Liver (tissue), 10 donors: ENCODE measurements at places on chromosomes 11 and 22. TPM values are rescaled to one million over a fixed set of nuclear protein-coding genes. Genes with fewer than 3 reads are reported as not detected.
A peak's percentile ranks its signal among the peaks of the same experiment; 100 is the strongest.

DNA sequence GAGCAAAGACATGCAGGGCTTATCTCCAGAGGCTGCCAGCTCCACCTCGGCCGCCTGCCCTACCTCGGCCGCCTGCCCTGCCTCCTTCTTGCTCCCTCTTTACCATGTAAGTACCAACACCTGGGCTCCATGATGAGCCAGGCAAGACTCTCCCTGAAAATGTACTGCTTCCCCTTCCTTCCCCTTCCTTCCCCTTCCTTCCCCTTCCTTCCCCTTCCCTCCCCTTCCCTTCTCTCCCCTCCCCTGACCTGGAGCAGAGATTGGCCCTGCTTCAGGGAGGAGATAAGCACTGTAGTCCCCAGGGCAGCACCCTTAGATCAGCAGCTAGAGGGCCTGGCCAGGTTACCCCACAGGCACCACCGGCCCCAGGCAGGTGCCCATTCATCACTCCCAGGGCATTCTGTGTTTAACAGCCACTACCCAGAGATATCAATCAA lies 25.4 kb upstream of the ADORA2A start:
- H3K4me3 ChIP-seq = no peak overlapping the region
- no peaks in the 10 kb centered on the region for H3K4me1 ChIP-seq
- peaks cover 13% of the 10 kb centered on the region for H3K36me3 ChIP-seq
- no peak for DNase-seq
- H3K27ac ChIP-seq = peak overlapping the region; percentile 33
- H3K27me3 ChIP-seq = no peaks in the 10 kb centered on the region

DNA sequence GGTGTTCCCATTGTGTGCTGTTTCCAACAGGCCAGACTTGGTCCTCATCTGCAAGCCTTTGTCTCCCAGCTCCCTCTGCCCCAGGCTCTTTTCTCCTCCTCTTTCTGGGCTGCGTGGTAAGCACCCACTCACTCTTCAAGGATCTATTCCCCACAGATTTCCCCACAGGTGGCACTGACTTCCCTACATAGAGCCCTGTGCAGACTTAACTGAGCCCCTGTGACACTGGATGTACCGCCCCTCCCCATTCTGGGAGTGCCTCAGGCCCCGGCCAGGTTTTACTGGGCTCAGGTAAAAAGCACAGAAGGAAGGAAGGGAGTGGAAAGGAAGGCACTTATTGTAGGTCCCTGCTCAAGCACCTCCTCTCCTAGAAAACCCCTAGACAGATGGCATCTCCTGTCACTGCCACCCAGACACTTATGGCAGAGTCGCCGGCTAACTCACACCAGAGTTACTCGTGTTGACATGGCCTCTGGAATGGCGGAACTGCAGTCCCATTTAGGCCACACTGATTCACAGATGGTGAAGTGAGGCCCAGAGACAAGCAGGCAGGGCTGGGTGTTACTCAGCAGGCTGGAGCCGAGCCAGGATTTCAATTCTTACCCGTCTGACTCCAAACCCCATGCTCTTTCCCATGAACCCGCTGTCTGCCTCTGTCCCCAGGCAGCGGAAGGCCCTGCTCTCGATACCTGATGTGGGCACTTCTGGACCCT lies 47.2 kb downstream of the LRRC32 start:
- DNase-seq = peak; percentile 24
- H3K4me3 ChIP-seq = no peak overlapping the region
- H3K4me1 ChIP-seq = no peaks in the 10 kb centered on the region
- no peaks in the 10 kb centered on the region for H3K27me3 ChIP-seq

DNA sequence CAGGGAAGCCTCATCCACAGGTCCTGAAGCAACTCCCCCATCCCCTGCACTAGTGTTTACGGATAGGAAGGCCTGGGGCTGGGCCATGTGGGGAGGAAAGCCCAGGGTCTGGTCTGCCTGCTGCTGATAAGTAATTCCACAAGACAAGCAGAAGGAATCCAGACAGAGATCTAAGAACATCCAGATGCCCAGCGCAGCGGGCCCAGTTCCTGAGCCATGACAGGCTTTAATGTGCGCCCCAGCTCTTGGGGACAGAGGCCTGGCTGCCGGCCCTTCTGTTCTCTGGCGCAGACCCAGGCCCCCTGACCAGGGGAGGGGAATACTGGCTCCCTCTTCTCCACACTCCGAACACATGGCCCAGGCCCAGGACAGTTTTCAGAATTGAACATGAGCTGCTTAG lies 28.8 kb upstream of the ETS1 start:
- no peak overlapping the region for H3K4me3 ChIP-seq
- no peak for DNase-seq
- H3K27me3 ChIP-seq = no peaks in the 10 kb centered on the region
- no peak overlapping the region for H3K27ac ChIP-seq

GRCh38 chr22:30516273-30516672 lies 10.8 kb upstream of the SEC14L4 start:
- no peaks in the 10 kb centered on the region for H3K27me3 ChIP-seq
- no peak overlapping the region for H3K4me3 ChIP-seq
- peaks cover 1% of the 10 kb centered on the region for H3K4me1 ChIP-seq
- H3K27ac ChIP-seq = no peak overlapping the region
- no peak for DNase-seq

- H3K4me1 ChIP-seq = no peaks in the 10 kb centered on the region
- no peak overlapping the region for H3K27ac ChIP-seq
- no peaks in the 10 kb centered on the region for H3K27me3 ChIP-seq
- H3K4me3 ChIP-seq = no peak overlapping the region
- H3K36me3 ChIP-seq = no peaks in the 10 kb centered on the region
Measured at GRCh38 chr22:39122772-39123470, 25.9 kb downstream of the APOBEC3H start.

DNA sequence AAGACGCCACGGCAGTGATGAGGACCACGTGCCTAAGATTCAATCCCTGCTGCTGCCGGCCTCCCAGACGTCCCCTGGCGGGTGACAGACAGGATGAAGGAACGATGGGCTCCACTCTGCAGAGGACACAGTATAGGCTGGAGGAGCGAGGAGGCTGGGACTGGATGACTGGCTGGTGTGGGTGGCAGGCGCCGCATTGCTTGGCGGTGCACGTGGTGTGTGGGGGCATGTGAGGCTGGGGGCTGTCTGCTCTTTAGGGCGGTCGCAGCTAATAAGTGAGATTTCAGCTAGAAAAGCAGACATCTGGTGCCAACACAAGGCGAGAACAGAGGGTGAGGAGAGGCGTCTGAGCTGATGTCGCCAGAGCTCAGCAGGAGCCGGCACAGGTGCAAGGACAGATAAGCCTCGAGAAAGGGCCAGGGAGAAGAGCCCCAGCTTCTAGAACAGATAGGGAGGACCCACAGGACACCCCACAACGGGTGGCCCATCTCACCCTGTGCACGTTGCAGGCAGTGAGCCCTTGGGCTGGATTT lies 33.2 kb downstream of the TSPAN4 start:
- no peak overlapping the region for H3K4me3 ChIP-seq
- H3K36me3 ChIP-seq = peaks cover 5% of the 10 kb centered on the region
- peaks cover 5% of the 10 kb centered on the region for H3K4me1 ChIP-seq
- no peaks in the 10 kb centered on the region for H3K27me3 ChIP-seq

DNA sequence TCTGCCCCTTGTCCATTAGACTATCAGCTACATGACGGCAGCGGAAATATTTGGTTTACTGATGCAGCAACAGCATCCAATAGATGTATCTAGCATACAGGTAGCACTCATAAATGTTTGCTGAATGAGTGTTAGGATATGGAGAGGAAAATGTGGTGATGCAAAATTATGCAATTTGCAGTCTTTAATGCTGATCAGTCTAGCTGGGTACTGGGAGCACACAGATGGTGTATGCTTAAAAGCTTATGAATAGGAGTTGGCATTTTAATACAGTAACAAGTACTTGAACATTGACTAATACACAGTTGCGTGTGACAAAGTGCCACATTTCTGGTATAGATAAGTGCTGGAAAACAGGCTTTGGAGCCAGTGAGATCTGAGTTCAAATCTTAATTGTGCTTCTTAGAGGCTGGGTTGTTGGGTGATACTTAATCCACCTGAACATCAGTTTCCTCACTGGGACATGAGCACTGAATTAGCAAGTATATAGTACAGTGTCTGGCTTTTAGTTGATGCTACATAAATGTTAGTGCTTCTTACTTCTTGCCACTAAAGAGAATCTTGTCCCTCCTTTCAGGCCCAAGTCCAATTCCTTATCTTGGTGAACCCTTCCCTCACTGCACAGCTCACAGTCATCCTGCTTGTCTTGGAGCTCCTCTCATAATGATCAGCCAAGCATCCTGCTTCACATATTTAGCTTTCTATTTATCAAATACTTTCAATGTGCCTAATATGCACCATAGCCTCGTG lies 99.6 kb downstream of the TIMP3 start:
- no peak for DNase-seq
- no peaks in the 10 kb centered on the region for H3K4me1 ChIP-seq
- H3K27ac ChIP-seq = no peak overlapping the region
- H3K36me3 ChIP-seq = no peaks in the 10 kb centered on the region

- no peaks in the 10 kb centered on the region for H3K4me1 ChIP-seq
- H3K27ac ChIP-seq = no peak overlapping the region
- DNase-seq = no peak
- peaks cover 5% of the 10 kb centered on the region for H3K36me3 ChIP-seq
- H3K4me3 ChIP-seq = no peak overlapping the region
- H3K27me3 ChIP-seq = no peaks in the 10 kb centered on the region
Measured at GRCh38 chr22:46893281-46894020, 131.0 kb downstream of the TBC1D22A start.

- no peaks in the 10 kb centered on the region for H3K4me1 ChIP-seq
- DNase-seq = no peak
- no peak overlapping the region for H3K4me3 ChIP-seq
Measured at GRCh38 chr11:38345286-38345685, 1747.2 kb upstream of the RAG2 start.

- no peak overlapping the region for H3K4me3 ChIP-seq
- no peak overlapping the region for H3K27ac ChIP-seq
- DNase-seq = no peak
- H3K36me3 ChIP-seq = no peaks in the 10 kb centered on the region
- no peaks in the 10 kb centered on the region for H3K27me3 ChIP-seq
- no peaks in the 10 kb centered on the region for H3K4me1 ChIP-seq
Measured at GRCh38 chr11:376531-377173, 7.4 kb downstream of the B4GALNT4 start.

DNA sequence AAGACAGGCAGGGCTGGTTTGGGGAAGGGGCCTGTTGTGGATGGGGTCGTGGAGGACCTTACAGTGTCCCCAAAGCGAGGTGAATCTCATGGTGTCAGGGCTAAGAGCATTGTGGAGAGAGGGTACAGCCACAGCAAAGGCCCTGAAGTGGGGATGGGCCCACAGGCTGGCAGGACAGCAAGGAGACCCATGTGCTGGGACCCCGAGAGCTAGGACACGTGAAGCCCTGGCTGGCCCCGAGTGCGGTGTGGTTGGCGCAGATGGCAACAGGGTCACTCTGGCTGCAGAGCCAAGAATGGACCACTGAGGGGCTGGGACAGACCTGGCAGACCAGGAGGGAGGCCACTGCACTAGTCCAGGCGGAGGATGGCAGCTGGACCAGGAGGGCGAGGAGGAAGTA lies 30.0 kb upstream of the KCNQ1OT1 start:
- DNase-seq = no peak
- no peaks in the 10 kb centered on the region for H3K36me3 ChIP-seq
- no peak overlapping the region for H3K4me3 ChIP-seq
- no peak overlapping the region for H3K27ac ChIP-seq
- H3K4me1 ChIP-seq = no peaks in the 10 kb centered on the region

DNA sequence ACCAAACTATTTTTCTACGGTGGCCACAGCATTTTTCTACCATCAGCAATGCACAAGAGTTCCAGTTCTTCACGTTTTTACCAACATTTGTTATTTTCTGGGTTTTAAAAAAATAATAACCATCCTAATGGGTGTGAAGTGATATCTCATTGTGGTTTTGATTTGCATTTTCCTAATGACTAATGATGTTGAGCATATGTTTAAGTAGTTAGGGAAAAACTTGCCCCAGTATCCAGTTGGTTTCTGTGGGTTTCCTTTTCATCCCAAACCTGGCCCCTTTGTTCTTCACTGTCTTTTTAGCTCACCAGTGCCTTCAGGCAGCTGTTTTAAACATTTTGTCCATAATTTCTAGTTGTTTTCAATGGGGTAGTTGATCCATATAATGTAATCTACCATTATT lies 14.7 kb upstream of the PTS start:
- H3K36me3 ChIP-seq = no peaks in the 10 kb centered on the region
- H3K4me3 ChIP-seq = no peak overlapping the region
- peak overlapping the region; percentile 72 for H3K27ac ChIP-seq
- H3K4me1 ChIP-seq = peaks cover 29% of the 10 kb centered on the region
- DNase-seq = no peak

GRCh38 chr11:47852053-47852452 lies 3.9 kb upstream of the NUP160 start:
- peaks cover 13% of the 10 kb centered on the region for H3K4me1 ChIP-seq
- no peaks in the 10 kb centered on the region for H3K27me3 ChIP-seq
- no peak for DNase-seq
- no peak overlapping the region for H3K27ac ChIP-seq

DNA sequence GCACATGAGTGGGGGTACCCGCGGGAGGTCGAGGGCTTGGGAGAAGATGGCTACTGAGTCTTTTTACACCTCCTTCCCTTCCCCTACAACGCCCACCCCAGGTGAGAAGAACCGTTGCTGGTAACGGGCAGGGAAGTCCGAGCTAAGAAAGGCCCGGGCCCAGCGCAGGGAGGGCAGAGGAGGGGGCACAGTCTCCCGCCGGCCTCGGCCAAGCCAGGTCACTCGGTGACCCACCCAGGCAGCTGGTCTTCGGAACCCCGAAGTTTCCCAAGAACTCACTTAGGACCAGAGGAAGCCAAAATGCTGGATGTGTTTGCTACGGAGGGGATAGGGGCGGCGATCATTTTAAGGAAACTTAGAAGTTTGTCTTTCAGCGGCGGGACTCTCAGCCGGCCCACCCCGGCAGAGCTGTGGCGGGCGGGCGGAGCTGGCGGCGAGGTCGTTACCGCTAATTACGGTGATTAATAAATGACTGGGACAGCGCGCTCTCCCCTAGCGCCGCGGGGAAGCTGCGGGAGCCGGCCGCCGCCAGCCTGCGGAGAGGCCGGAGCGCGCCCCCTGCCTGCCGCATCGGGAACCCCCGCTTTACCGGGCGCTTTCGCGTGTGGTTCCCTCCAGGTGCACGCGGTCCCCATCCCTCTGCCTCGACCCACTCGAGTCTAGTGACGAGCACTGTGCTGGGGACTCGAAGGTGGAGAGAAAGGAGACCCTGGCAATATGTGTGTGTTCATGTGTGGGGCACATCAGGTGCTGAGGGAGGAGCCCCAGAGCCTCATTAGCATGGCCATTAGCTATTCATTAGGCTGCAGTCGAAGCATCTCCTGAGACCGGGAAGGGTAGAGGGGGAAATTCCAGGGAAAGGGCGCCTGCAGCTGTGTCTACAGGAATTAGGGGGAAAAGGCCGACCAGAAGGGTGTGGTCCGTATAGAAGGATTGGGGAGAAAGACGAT lies 945 bp downstream of the ROBO3 start:
- H3K27me3 ChIP-seq = peaks cover 32% of the 10 kb centered on the region
- no peaks in the 10 kb centered on the region for H3K36me3 ChIP-seq
- DNase-seq = peak; percentile 53
- no peak overlapping the region for H3K27ac ChIP-seq
- no peak overlapping the region for H3K4me3 ChIP-seq

Gene ZNRF3
- 5.0 TPM for total RNA-seq

Gene OR9I1
- not detected for total RNA-seq

Gene TIMM8B
- total RNA-seq = 23.4 TPM

Gene MS4A6E
- not detected for total RNA-seq

Gene OR8G1
- total RNA-seq = not detected

Gene RAG2
- 2.0 TPM for total RNA-seq

Gene OR4A16
- not detected for total RNA-seq

Gene UCP3
- total RNA-seq = 1.3 TPM
